ENCODE measurements at places on chromosomes 3 and 15.

DNA sequence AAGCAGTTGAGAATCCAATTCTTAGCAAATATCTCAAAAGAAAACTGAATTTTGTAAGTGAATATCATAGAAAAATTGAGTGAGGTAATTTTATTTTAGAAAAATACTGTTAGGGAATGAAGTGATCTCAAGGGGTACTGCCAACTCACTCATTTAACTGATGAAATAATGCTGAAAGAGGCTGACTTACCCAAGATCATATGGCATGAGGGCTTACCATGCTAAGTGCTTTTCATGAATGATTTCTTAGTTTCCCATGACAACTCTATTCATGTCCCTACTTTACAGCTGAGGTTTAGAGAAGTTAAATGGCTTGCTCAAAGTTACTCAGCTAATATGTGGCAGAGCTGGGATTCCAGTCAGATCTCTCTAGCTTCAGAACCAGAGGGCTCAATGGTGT, 30.6 kb downstream of the CCDC14 start:
- DNase-seq = peak; percentile 40
- H3K36me3 ChIP-seq = peaks cover 2% of the 10 kb centered on the region
- no peak overlapping the region for H3K27ac ChIP-seq
- H3K4me1 ChIP-seq = no peaks in the 10 kb centered on the region
- no peak overlapping the region for H3K4me3 ChIP-seq

GRCh38 chr3:6806991-6807390, 53.9 kb upstream of the GRM7 start:
- H3K4me3 ChIP-seq = no peak overlapping the region
- no peaks in the 10 kb centered on the region for H3K36me3 ChIP-seq
- H3K27me3 ChIP-seq = no peaks in the 10 kb centered on the region
- H3K27ac ChIP-seq = no peak overlapping the region
- peak; percentile 66 for DNase-seq

DNA sequence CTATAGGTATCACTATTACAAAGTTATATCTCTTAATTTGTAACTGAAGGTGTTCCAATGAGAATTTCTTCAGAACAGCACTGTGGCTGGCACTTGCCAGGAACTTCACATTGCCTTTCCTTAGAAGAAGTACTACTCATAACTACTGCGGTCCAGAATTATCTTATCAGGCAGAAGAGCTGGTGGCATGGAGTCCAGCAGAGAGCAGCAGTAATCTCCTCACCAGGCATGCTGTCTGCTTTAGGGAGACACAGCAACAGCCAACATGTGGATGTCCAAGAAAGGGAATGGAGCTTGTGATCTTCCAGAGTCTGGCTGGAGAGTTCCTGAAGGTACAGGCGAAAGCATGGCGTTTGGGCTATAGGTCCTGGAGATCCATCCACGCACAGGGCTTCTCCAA, 919.7 kb upstream of the NR2F2 start:
- H3K4me3 ChIP-seq = no peak overlapping the region
- no peak for DNase-seq
- no peak overlapping the region for H3K27ac ChIP-seq
- H3K27me3 ChIP-seq = no peaks in the 10 kb centered on the region

DNA sequence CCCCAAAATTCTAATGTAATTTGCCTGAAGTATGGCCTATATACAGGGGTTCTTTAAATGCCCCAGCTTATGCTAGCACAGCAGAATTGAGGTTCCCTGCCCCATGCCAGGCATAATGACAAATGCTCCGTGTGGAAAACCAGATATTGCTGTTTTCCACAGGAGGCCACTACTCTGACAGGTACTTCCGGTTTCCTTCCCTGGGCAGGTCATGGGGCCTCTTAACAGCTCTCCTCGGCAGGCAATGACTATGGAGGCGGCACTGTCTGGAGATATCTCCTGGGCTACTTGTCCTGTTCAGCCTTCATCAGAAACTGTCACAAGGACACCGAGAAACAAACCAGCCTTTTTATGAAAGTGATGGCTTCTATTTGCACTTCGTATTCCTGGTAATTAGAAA, 54.8 kb downstream of the SLC7A14 start:
- no peak for DNase-seq
- no peaks in the 10 kb centered on the region for H3K36me3 ChIP-seq
- H3K4me3 ChIP-seq = no peak overlapping the region
- no peaks in the 10 kb centered on the region for H3K4me1 ChIP-seq

GRCh38 chr3:73608456-73609314, 16.1 kb downstream of the PDZRN3 start:
- H3K27me3 ChIP-seq = no peaks in the 10 kb centered on the region
- no peak overlapping the region for H3K4me3 ChIP-seq
- no peaks in the 10 kb centered on the region for H3K36me3 ChIP-seq
- peak; percentile 29 for DNase-seq
- no peak overlapping the region for H3K27ac ChIP-seq

DNA sequence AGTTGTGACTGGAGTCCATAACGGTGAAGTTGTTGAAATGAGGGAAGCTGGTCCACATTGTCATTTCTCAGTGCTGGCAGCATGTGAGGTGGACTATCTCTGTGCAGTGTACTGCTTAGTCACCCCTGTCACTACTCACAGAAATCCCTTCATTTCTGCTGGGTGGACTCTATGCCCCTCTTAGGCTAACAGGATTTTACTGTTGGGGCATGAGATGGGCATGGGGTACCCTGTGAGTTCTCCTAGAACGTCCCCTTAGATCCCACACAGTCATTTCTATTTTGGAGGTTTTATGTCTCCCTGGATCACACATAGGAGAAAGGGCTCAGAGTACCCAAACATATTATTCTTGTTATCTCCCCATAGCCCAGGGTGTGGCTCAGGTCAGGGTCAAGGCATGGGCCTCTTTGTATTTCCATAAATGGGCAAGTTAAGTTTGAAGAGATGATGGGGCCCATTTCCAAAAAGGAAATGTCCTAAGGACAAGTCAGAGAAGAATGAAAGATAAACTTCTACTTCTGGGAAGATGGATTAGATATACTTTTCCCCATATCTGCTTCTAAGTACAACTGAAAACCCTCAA, 15.2 kb downstream of the P2RY1 start:
- no peak overlapping the region for H3K27ac ChIP-seq
- H3K4me3 ChIP-seq = no peak overlapping the region
- DNase-seq = no peak
- no peaks in the 10 kb centered on the region for H3K4me1 ChIP-seq
- H3K36me3 ChIP-seq = no peaks in the 10 kb centered on the region

- no peaks in the 10 kb centered on the region for H3K36me3 ChIP-seq
- H3K27me3 ChIP-seq = no peaks in the 10 kb centered on the region
- DNase-seq = no peak
- no peak overlapping the region for H3K27ac ChIP-seq
- peaks cover 4% of the 10 kb centered on the region for H3K4me1 ChIP-seq
Observed at GRCh38 chr3:46671541-46672348, 21.7 kb downstream of the ALS2CL start.

- no peak overlapping the region for H3K4me3 ChIP-seq
- no peaks in the 10 kb centered on the region for H3K27me3 ChIP-seq
- no peak for DNase-seq
Observed at GRCh38 chr15:93987068-93987467, 244.3 kb upstream of the MCTP2 start.

DNA sequence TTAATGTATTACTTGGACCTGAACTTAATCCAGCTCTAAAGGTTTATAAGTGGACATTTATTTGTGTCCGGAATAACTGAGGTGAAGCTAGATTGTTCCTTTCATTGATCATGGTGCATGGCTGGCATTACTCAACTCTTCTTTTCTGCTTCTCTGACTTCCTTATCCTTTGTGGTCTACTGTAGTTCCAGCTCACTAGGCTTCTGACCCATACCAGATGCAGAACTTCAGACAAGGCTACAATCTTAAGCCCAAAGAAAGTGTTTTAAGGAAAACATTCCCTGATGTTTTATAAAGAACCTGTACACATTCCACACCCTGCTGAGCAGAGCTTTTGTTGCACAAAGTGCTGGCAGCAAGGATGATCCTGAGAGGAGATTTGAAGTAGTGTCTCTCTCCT, 250.8 kb upstream of the TGFBR2 start:
- no peaks in the 10 kb centered on the region for H3K27me3 ChIP-seq
- DNase-seq = peak; percentile 87
- no peaks in the 10 kb centered on the region for H3K36me3 ChIP-seq
- no peak overlapping the region for H3K27ac ChIP-seq
- no peak overlapping the region for H3K4me3 ChIP-seq

- no peaks in the 10 kb centered on the region for H3K4me1 ChIP-seq
- no peak overlapping the region for H3K4me3 ChIP-seq
- no peak overlapping the region for H3K27ac ChIP-seq
- no peaks in the 10 kb centered on the region for H3K36me3 ChIP-seq
- peaks cover 3% of the 10 kb centered on the region for H3K27me3 ChIP-seq
Observed at GRCh38 chr3:127159543-127159942, 33.4 kb upstream of the PRR23E start.

DNA sequence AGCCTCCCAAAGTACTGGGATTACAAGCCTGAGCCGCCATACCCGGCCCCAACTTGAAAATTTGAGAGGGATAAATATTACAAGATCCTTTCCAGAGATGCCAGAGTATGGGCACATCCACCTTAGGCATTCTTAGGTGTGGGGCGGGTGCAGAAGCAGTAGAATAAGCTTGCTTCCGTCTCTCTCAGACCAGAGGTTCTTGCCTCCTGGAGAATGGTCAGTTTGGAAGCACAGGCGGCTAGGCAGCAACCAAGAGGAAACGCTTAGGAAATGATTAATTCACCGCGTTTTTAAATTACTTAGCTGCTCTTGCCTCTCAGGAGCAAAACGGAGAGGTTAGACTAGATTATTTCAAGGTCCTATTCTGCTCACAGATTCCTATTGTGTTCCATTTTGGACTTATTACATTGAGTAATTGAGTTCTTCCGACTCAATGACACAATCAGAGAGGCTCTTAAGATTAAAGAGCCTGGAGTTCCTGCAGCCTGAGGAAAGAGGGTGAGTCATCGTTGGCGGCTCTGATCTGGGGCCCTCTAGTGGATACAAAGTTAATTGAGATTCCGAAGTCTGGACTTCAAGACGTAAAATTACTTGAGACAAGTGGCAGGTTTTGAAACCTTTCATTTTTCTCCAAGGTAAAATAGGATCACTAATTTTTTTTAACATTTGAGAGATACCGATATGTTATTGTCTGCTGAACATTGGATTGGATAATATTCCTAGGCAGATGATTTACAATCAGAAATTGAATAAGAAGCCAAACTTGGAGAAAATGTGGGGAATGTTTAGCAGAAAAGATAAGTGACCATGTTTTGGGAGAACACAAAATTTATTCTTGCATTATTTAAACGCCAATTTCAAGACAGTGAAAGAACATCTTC, 5.8 kb upstream of the TOPAZ1 start:
- DNase-seq = peak; percentile 87
- no peaks in the 10 kb centered on the region for H3K27me3 ChIP-seq
- no peak overlapping the region for H3K27ac ChIP-seq
- H3K36me3 ChIP-seq = no peaks in the 10 kb centered on the region

DNA sequence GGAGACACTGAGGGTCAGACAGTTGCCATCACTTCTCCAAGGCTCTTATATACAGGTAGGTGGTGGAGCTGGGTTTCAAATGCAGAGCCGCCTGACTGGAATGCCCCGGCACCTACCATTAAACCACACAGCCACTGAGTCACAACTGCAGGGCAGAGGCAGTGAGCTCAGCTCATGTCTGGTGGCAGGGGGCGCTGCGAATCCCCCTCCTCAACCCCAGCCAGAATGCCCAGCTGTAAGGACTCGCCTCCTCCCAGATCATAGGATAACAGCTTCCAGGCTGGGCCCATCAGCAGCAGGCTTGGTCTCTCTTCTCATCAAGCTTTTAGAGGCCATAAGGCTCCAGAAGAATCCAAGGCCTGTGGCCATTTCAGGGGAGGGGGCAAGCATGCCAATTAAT, 26.4 kb downstream of the ADCY5 start:
- no peak for DNase-seq
- H3K36me3 ChIP-seq = no peaks in the 10 kb centered on the region
- H3K27me3 ChIP-seq = peaks cover 8% of the 10 kb centered on the region
- no peak overlapping the region for H3K4me3 ChIP-seq
- H3K27ac ChIP-seq = no peak overlapping the region

GRCh38 chr15:59011262-59011952, 23.9 kb downstream of the RNF111 start:
- H3K27me3 ChIP-seq = no peaks in the 10 kb centered on the region
- DNase-seq = no peak
- H3K4me1 ChIP-seq = no peaks in the 10 kb centered on the region
- no peak overlapping the region for H3K4me3 ChIP-seq
- H3K36me3 ChIP-seq = no peaks in the 10 kb centered on the region

- H3K4me3 ChIP-seq = no peak overlapping the region
- no peak for DNase-seq
- no peaks in the 10 kb centered on the region for H3K4me1 ChIP-seq
- no peak overlapping the region for H3K27ac ChIP-seq
- no peaks in the 10 kb centered on the region for H3K36me3 ChIP-seq
- H3K27me3 ChIP-seq = no peaks in the 10 kb centered on the region
Observed at GRCh38 chr15:35043373-35044095, 41.6 kb downstream of the NANOGP8 start.

- no peaks in the 10 kb centered on the region for H3K4me1 ChIP-seq
- H3K27me3 ChIP-seq = no peaks in the 10 kb centered on the region
- no peak overlapping the region for H3K4me3 ChIP-seq
Observed at GRCh38 chr3:106825962-106826605, 551.2 kb upstream of the CCDC54 start.

DNA sequence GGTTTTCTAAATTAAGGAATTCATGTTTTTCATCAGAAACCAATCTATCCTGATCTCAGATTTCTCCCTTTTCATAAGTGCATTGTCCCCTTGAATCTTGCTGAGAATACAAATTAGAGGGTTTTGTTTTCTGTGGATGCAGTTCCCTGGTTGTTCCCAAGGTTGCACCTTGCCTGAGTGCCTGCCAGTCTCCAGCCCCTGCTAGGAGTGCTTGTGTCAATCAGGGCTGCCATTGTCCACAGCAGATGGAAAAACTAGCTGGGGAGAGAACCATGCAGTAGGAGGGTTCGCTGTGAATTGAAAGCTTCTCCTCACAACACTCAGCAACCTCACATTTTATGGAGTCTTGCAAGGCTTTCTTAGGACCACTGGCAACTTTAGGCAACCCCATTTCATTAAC, 210.8 kb upstream of the CTNNB1 start:
- H3K27ac ChIP-seq = no peak overlapping the region
- no peak for DNase-seq
- H3K4me1 ChIP-seq = no peaks in the 10 kb centered on the region
- H3K27me3 ChIP-seq = no peaks in the 10 kb centered on the region

- peak overlapping the region; percentile 67 for H3K4me3 ChIP-seq
- no peaks in the 10 kb centered on the region for H3K36me3 ChIP-seq
- DNase-seq = no peak
- H3K4me1 ChIP-seq = no peaks in the 10 kb centered on the region
Observed at GRCh38 chr15:30992249-30992864, 929 bp upstream of the MTMR10 start.
